Upper lobe of right lung (tissue), 1 donor: ENCODE measurements at places on chromosomes 4 and X. TPM values are rescaled to one million over a fixed set of nuclear protein-coding genes. Genes with fewer than 3 reads are reported as not detected.

GRCh38 chr4:125389713-125390112, 75.0 kb downstream of the FAT4 start:
- H3K27ac ChIP-seq: peak overlapping the region; percentile 70
- peaks cover 3% of the 10 kb centered on the region for H3K4me1 ChIP-seq
- H3K27me3 ChIP-seq: no peaks in the 10 kb centered on the region
- no peaks in the 10 kb centered on the region for H3K36me3 ChIP-seq
- DNase-seq: no peak

DNA sequence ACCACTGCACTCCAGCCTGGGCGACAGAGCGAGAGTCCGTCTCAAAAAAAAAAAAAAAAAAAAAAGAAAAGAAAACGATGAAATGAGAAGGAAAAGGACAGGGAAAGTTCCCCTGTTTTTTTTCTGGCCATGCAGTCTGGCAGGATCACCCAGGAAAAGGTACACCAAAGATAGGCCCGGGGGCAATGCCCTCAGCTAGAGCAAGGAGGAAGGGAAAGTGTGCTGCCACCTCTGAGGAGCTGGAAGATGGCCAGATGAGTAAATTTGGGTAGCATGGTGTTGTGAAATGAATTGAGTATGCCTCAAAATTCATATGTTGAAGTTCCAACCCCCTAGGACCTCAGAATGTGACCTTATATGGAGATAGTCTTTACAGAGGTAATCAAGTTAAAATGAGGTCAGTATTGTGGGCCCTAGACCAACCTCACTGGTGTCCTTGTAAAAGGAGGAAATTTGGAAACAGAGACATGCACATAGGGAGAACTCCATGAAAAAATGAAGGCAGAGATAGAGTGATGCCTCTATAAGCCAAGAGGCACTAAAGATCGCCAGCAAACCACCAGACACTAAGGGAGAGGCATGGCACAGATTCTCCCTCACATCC, 28.9 kb downstream of the MAOB start:
- no peaks in the 10 kb centered on the region for H3K27me3 ChIP-seq
- no peak overlapping the region for H3K27ac ChIP-seq
- H3K36me3 ChIP-seq: no peaks in the 10 kb centered on the region
- DNase-seq: no peak
- H3K4me1 ChIP-seq: no peaks in the 10 kb centered on the region

DNA sequence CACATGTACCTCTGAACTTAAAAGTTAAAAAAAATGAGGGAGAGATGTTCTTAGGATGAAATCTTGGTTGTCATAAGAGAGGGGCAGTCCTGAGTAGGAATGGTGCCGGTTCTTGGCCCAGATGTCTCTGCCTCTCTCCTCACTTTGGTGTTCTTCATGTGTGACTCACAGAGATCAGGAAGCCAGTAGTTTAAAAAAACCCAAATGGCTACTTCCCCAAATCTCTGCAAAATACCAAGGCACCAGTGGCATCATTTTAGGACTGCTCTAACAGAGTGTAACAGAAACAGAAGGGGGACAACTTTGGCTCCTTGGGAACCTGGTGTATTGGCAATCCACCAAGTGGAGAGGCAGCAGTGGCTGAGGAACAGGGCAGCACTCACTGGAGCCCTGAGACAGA, 116.8 kb downstream of the SCD5 start:
- DNase-seq: no peak
- no peaks in the 10 kb centered on the region for H3K4me1 ChIP-seq
- H3K27ac ChIP-seq: no peak overlapping the region
- no peaks in the 10 kb centered on the region for H3K27me3 ChIP-seq
- no peak overlapping the region for H3K4me3 ChIP-seq

GRCh38 chr4:87739494-87739893, 59.9 kb upstream of the IBSP start:
- H3K4me3 ChIP-seq: no peak overlapping the region
- H3K36me3 ChIP-seq: no peaks in the 10 kb centered on the region
- H3K4me1 ChIP-seq: no peaks in the 10 kb centered on the region
- no peaks in the 10 kb centered on the region for H3K27me3 ChIP-seq
- no peak for DNase-seq
- H3K27ac ChIP-seq: no peak overlapping the region

- H3K36me3 ChIP-seq: no peaks in the 10 kb centered on the region
- no peak for DNase-seq
- H3K27me3 ChIP-seq: no peaks in the 10 kb centered on the region
- H3K4me3 ChIP-seq: no peak overlapping the region
These were observed 7.4 kb upstream of the HDAC6 start for GRCh38 chrX:48794340-48794910.

DNA sequence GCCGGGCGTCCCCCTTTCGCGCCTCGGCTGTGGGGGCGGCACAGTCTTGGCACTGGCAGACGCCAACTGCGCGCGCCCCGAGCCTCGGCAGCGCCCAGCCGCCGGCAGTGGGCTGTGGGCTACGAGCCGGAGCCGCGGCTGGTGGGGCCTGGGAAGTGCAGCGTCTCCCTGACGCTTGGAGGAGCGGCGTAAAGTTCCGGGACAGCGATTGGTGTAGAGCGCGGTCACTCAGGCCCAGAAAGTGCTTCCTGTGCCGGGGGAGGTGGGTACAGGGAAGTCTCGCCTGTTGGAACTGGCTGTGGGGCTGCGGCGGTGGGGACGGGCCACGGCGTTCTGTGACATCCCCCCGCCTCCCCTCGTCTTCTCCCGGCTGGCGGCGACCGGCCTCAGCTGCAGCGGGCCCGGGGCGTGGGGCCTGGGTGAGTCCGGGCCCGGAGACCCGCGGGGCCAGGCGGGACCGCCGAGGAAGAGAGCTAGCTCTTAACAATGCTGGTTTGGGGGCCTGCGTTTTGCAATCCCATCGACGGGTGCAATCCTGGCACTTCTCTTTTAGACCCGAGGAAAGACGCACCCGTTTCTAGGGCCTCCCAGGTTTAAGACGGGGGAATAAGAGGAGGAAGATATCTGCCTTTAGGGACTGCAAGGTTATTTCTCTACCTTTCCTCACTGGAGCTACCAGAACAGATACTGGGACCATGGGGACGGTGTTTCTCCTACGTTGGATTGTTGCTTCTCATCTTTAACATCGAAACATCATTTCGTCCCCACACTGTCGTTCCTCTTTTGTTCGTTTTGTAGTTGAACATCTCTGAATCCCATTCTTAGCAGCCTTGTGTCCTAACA, at the start of the genes RWDD4 and TRAPPC11:
Gene RWDD4 (minus strand): TSS at position 157 of the 843 bp plus-strand sequence. CDS start 233 bp downstream, outside the sequence.
Gene TRAPPC11 (plus strand): TSS at position 265 of the 843 bp plus-strand sequence. CDS start 4,575 bp downstream, outside the sequence.
- peak; percentile 99 for DNase-seq
- H3K36me3 ChIP-seq: peaks cover 9% of the 10 kb centered on the region
- H3K4me1 ChIP-seq: peaks cover 21% of the 10 kb centered on the region
- H3K27ac ChIP-seq: peak within 1 kb of the TSS; percentile 93
- H3K27me3 ChIP-seq: no peaks in the 10 kb centered on the region

- H3K4me3 ChIP-seq: no peak overlapping the region
- no peaks in the 10 kb centered on the region for H3K4me1 ChIP-seq
- H3K27me3 ChIP-seq: no peaks in the 10 kb centered on the region
These were observed 30.3 kb upstream of the MAP3K15 start for GRCh38 chrX:19545651-19546050.

- H3K36me3 ChIP-seq: no peaks in the 10 kb centered on the region
- H3K4me1 ChIP-seq: no peaks in the 10 kb centered on the region
- no peak for DNase-seq
- H3K27ac ChIP-seq: no peak overlapping the region
- H3K27me3 ChIP-seq: no peaks in the 10 kb centered on the region
These were observed 40.1 kb upstream of the SPOCK3 start for GRCh38 chr4:167274351-167274750.

- H3K27me3 ChIP-seq: no peaks in the 10 kb centered on the region
- DNase-seq: no peak
- H3K36me3 ChIP-seq: no peaks in the 10 kb centered on the region
- H3K4me3 ChIP-seq: no peak overlapping the region
These were observed 52.2 kb downstream of the ANK2 start for GRCh38 chr4:113101669-113102068.

DNA sequence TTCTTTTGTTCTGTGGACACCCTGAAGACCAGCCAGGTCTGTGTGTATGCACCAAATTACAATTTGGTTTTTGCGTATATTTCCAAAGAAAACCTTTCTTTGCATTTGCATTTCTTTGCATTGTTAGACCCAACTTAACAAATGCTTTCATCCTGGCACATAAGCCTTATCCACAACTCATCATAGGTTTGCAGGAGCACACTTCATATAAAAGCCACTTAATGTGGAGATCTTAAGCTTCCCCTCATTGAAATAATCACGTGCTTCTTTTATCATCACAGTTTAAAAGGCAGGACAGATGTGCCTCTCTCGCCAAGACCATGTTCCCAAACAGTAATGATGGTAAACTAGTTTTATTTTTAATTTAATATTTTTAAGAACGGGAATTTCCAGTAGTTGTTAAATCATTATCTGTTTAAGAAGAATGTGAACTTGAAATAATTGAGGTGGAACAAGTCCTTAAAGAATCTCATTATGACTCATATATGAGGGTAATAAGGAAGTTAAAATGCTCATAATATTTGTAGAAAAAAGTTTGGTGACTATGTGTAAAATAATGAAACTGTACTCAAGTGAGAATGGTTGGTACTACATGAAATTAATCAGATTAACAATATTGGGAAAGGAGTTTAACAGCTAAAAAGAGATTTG, 65.5 kb downstream of the GLRA3 start:
- H3K36me3 ChIP-seq: no peaks in the 10 kb centered on the region
- no peak overlapping the region for H3K27ac ChIP-seq
- no peaks in the 10 kb centered on the region for H3K4me1 ChIP-seq
- no peak for DNase-seq
- no peaks in the 10 kb centered on the region for H3K27me3 ChIP-seq
- H3K4me3 ChIP-seq: no peak overlapping the region

The TCEAL7 gene
- total RNA-seq: 2.6 TPM

The MCF2 gene
- total RNA-seq: not detected

The NUP54 gene
- total RNA-seq: 38.2 TPM

The CFP gene
- total RNA-seq: 14.9 TPM

The SH3D19 gene
- 125 TPM for total RNA-seq
